Kidney (tissue), 22 donors: ENCODE measurements at places on chromosomes 13 and 19.

DNA sequence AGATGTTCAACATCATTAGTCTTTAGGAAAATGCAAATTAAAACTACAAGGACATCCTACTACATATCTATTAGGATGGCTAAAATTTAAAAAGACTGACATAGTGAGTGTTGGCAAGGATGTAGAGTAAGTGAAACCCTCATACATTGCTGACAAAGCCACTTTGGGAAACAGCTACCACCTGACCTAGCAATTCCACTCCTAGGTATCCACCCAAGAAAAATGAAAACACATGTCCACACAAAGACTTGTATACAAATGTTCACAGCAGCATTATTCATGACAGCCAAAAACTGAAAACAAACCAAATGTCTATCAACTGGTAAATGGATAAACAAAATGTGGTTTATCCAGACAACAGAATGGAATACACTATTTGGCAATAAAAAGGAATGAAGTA lies 51.7 kb upstream of the DOCK9 start:
- no peak for DNase-seq

GRCh38 chr13:32624441-32624840 lies 38.2 kb downstream of the PDS5B start:
- no peak for DNase-seq

GRCh38 chr13:90492872-90493271 lies 854.6 kb upstream of the MIR17HG start:
- no peak for DNase-seq

GRCh38 chr13:28058866-28059613 lies 41.3 kb downstream of the FLT3 start:
- no peak for DNase-seq

GRCh38 chr19:11881151-11881800 lies 6.3 kb upstream of the ZNF69 start:
- DNase-seq = no peak

GRCh38 chr13:37682496-37682895 lies 83.9 kb upstream of the POSTN start:
- no peak for DNase-seq

- DNase-seq = no peak
Measured at GRCh38 chr13:24505256-24505655, 7.3 kb downstream of the PARP4 start.

GRCh38 chr13:46206143-46206542 lies 5.6 kb upstream of the LRRC63 start:
- no peak for DNase-seq

DNA sequence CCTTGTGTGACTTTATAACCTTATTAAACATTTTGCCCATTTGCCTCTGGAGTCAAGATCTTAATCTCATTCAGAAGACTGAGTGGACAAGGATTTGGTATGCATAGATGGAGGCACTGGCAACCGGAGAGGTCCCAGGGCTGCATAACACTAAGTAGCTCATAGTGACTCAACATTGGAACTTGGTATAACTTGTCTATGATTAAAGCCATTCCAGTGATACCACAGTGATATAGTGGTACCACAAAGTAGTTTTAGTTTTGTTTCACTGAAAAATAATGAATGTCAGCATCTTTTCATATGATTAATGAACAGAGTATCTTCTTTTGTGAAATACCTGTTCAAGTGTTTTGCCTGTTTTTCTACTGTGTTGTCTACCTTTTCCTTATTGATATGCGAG lies 26.4 kb downstream of the CDK8 start:
- no peak for DNase-seq
